NCI-H1930 (cell line): ENCODE measurements at places on chromosomes 3 and 15.

DNA sequence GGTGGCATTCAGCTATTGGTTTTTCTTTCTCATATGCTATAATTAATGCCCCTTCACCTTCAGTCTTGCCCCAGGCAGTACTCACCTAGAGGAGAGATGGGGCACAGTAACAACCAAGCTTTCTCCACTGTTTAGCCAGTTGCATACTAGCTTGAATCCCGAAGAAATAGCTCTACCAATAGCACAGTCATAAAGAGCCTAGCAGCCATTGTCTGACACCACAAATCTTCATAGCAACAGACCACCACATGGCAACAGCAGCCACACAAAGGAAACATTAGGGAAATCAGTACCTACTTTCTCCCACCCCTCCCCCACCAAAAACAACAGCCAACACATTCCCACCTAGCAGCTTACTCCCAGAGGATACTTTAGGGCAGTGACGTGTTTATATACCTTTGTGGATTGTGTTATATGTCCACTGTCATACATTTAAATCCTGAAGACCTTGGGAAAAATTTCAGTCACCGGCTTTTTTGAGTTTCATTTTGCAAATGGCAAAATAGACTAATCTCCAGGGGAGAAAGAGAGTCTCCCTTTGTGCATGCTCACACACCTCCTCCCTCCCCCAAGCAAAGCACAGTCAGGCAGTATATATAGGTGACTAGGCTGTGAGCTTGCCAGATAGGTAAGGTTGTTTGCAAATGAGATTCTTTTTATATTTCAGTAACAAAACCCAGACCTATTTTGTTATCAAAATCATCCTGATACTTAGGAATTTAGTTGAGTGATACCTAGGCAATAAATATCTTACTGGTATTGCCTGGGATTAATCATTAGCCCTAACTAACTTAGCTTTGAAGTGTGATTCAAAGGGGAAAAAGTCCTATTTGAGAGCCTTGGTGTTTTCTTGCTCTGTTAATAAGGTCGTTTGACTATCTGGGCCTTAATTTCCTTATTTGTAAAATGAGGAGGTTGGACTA lies 140.6 kb downstream of the RBPMS2 start:
- peak; percentile 44 for DNase-seq

DNA sequence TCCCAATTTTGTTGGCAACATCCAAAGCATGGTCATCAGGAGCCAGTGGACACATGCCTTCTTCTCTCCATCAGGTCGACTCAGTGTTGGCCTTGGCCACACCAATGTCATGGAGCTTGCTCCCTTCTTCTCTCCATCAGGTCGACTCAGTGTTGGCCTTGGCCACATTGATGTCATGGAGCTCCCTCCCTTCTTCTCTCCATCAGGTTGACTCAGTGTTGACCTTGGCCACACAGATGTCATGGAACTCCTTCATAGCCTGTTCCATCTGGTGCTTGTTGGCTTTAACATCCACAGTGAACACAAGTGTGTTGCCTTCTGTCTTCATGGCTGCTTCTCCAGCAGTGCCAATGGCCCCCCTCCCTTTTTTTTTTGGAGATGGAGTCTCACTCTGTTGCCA lies 70.2 kb downstream of the TMEM44 start:
- DNase-seq = no peak

DNA sequence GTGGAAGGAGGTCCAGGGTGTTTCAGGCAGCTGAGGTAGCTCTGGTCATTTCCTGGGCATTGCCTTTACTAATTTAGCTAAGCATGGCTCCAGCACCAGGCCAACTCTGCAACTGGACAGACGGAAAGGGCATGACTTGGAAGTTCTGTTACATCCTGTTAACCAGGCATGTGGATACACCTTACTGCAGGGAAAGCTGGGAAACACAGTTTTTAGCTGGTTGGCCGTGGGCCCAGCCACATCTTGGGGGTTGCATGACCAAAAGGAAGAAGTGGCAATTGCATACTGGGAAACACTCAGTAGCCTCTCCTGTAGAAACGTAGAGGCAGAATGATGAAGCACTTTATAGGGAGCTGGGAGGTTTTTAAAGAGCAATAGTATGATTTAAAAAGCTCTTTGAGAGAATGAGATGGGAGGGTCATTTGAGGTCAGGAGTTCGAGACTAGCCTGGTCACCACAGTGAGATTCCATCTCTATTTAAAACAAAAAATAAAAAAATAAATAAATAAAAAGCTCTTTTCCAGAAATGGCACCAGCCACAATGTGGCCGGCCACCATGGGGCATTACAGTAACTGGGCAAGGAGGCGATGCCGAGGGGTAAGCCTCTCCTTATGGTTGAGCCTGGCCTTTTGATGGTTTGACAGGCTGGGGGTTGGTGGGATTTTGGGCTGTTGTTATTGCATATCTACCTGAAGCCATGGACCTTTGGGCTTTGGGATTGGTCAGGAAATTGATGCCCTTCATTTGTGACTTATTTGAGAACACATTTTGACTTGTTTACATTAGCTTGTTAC lies 28.6 kb downstream of the TRAK1 start:
- DNase-seq = no peak

GRCh38 chr15:25847051-25847450 lies 16.1 kb downstream of the ATP10A start:
- no peak for DNase-seq

DNA sequence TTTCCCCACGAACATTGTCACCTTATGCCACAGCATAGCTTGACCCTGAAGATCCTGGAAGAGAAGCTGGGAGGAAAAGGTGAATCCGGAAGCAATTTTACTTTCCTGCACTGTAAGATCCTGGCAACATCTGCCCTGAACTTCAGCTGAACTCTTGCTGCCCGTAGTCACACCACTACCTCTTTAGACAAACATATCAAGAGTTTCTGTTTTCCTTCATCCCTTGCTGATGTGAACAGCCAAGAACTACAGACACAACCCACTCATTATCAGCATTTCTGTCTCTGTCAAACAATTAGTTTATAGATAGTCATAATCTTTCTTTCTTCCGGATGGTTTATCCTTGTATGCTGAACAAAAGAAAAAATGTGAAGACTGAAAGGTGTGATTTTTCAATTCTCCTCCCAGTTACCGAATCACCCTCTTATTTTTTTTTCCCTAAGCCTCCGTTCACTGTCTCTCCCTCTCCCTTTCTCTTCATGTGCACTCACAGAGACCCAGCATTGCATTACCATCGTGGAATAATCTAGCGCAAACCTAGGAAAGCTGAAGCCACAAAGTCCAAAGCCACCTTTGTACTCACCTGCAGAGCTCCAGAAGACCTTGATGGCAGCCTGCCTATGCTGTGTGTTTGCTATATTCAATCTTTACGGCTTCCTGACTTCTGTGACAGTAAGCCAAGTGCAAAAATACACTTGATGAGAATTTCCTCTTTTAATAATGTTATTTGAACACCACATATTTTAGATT lies 229.2 kb downstream of the CDIN1 start:
- no peak for DNase-seq
